Pulmonary artery endothelial cell (primary cell): ENCODE measurements at places on chromosomes 3 and 15.
A peak's percentile ranks its signal among the peaks of the same experiment; 100 is the strongest.

- no peak for DNase-seq
Observed at GRCh38 chr15:24696201-24696600, 20.6 kb downstream of the NPAP1 start.

DNA sequence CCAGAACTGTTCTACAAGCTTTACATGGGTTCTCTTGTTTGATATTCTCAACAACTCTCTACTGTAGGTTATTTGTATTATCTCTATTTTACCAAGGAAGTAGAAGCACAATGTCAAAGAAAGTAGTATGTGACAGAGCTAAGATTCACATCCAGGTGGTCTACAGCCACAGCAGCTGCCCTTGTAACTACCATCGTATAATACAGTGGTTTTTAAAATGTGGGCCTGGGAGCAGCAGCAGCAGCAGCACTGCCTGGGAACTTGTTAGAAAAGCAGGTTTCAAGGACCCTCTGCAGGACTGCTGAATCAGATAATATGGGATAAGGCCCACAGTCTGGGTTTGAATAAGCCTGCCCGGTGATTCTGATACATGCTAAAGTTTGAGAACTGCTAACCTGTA, 357.1 kb upstream of the SATB1 start:
- DNase-seq = no peak

DNA sequence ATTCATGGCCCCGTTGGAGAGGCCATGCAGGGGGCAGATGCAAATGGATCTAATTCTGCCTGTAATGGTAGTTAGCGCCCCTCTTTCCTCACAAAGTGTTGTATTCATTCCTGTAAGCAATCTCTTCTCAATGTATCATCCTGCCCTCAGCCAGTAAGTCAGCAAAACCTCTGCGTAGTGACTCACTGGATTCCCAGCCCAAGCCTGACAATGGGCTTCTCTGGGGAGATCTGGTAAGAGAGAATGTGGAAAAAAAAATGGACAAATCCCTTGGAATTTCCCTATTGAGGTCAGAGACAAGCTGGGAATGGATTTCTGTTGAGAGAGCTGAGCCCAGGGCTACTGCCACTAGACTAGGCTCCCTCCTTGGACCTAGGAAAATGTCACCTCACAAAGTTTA, 25.4 kb downstream of the ADPGK start:
- peak; percentile 64 for DNase-seq

DNA sequence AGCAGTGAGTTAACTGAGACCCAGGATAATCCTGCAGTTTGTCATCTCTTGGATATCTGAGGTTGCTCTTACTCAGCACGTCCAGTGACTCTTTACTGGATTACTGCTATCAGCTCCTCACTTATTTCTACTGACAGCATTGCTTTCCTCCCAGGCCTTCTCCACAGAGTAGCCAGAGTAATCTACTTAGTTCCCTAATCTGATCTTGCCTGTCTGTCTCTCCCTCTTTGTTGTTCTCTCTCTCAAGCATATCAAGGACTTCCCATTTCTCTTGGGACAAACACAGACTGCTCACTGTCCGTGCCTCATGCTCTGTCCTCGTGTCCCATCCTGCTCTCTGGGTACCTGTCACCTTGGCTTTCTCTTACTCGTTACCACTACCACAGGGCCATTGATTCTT, 376.2 kb downstream of the FEZF2 start:
- DNase-seq = no peak

DNA sequence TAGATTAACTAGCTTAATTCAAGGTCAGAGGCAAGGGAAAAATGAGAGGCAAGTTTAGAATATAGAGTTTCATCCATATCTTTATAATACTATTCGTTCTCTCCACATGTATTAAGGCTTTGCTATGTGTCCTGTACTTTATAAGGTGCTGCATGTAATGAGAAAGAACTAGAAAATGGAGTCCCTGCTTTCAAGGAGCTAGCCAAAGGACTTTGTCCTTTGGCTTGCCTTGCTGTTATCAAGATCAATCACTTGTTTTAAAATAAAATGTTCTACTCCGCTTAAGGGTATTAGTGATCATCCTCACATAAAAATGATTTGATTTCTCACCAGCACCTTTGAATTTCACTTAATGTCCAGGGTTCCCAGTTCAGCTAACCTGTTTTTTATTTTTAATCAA, 470.9 kb downstream of the WDR72 start:
- no peak for DNase-seq

GRCh38 chr3:111910806-111911205, 51.7 kb downstream of the PHLDB2 start:
- DNase-seq = no peak

GRCh38 chr3:16670191-16670590, 65.0 kb upstream of the DAZL start:
- no peak for DNase-seq

GRCh38 chr3:50924638-50925037, 249.9 kb downstream of the DOCK3 start:
- DNase-seq = no peak

- no peak for DNase-seq
Observed at GRCh38 chr3:89375451-89375850, 268.0 kb downstream of the EPHA3 start.

- DNase-seq = no peak
Observed at GRCh38 chr3:52225452-52226228, at the start of gene TLR9. TSS of gene TLR9 (minus strand) at chr3:52225645. CDS start at chr3:52225529, 116 bp downstream.

GRCh38 chr15:98221144-98221543, 260.6 kb downstream of the ARRDC4 start:
- DNase-seq = no peak

- DNase-seq = no peak
Observed at GRCh38 chr3:98048586-98048985, 13.5 kb upstream of the GABRR3 start.

- no peak for DNase-seq
Observed at GRCh38 chr15:100694381-100695021, 92.1 kb downstream of the ASB7 start.

DNA sequence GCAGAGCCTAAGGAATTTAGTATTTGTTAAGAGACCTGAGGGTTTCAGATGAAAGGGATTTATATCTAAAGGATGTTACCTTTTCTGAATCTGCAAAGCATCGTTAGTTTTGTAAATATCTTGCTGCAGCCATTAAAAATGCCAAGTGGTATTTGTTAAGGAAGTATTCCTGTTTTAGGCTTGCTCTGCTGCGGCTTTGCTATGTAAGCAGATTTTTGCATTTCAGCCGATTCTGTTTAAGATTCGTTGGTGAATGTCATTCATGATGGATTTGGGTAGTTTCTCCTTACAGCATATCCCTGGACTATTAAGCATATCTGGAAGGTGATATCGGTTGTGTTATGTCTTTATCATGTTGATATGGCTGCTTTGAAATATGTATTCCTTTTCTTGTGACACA, 1.0 kb downstream of the USP8 start:
- no peak for DNase-seq

GRCh38 chr3:123380261-123380660, 68.6 kb downstream of the ADCY5 start:
- DNase-seq = no peak

DNA sequence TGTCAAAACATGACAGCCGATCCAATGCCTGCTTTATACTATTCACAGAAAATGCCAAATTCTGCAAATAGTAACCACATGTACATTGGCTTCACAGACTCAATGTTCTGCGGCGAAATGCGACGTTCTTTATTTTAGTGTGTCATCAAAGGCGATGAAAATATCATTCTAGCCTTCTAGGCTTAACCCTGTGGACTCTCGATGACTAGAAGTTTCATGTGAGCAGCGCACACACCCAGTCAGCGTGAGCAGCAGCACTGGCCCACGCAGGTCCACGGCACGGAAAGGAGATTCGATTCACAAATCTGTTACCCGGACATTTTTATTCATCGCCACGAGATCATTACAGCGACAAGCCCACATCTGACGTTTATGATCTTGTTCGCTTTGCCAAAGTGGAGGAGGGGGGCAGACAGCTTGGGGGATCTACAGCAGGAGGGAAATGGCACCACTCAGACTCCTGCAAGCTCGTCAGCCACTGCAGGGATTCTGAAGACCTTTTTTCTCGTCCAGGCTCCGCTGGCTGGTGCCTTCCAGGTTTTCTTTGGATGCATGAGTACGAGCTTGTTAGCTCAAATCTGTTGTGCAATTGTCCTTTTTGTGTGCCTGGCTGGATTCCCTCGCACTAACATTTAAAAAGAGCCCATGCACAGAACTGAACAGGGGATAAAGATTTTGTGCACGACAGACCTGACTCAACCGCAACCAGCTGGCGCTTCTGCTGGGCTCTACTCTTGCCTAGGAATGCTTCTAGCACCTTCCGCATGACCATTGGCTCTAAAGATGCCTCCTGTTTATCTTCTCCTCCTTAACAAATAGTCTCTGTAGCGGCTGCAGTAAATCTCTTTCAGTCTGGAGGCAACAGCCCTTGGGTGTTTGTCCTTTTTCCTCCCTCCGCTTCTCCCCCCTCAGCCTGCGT, 938.4 kb downstream of the MCTP2 start:
- no peak for DNase-seq

GRCh38 chr3:11247362-11247761, 24.8 kb upstream of the ATG7 start:
- no peak for DNase-seq

GRCh38 chr15:57611938-57612337, 20.2 kb downstream of the MYZAP start:
- no peak for DNase-seq

- DNase-seq = no peak
Observed at GRCh38 chr3:195698647-195699387, 22.0 kb upstream of the MUC20 start.

DNA sequence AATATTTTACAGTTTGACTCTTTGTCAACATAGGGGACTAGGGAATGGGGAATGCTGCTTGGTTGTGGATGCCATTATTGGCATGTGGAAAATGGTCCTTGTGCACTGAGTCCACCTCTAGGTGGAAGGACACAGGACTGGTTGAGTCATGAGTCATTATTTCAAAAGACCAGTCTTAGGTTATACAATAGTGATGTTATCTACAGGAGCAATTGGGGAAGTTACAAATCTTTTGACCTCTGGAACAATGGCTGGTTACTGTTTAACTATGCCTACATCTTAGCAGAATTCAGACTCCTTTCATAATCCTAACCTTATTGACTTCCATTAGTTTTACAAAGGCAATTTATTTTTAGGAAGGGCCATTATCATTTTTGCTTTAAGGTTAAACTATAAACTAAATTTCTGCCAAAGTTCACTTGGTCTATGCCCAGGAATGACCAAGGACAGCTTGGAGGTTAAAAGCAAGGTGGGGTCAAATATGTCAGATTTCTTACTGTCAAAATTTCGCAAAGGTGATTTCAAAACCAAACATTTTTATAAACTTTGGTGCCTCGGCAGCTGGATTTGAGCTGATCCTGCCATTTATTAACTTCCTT, 11.8 kb upstream of the CCR8 start:
- no peak for DNase-seq

- DNase-seq = no peak
Observed at GRCh38 chr3:50179710-50180109, 11.7 kb upstream of the GNAT1 start.

- no peak for DNase-seq
Observed at GRCh38 chr3:145869958-145870357, 291.0 kb downstream of the PLOD2 start.

DNA sequence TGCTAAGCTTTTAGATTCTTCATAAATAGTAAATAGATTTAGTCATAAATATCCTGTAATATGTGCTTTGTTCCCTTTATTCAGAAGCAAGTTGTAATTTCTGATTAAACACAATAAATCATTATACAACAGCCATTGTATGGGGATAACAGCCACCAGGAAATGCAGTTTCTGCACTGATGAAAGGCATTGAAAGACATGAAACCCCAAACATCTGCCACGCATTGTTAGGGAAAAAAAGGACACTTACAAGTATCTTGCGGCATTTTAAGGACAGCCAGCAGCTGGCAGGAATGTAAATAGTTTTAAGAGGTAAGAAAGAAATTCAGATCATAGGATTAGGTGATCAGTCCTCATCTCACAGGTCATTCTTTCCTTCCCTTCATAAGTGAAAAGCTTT, 801.1 kb upstream of the LMCD1 start:
- no peak for DNase-seq

DNA sequence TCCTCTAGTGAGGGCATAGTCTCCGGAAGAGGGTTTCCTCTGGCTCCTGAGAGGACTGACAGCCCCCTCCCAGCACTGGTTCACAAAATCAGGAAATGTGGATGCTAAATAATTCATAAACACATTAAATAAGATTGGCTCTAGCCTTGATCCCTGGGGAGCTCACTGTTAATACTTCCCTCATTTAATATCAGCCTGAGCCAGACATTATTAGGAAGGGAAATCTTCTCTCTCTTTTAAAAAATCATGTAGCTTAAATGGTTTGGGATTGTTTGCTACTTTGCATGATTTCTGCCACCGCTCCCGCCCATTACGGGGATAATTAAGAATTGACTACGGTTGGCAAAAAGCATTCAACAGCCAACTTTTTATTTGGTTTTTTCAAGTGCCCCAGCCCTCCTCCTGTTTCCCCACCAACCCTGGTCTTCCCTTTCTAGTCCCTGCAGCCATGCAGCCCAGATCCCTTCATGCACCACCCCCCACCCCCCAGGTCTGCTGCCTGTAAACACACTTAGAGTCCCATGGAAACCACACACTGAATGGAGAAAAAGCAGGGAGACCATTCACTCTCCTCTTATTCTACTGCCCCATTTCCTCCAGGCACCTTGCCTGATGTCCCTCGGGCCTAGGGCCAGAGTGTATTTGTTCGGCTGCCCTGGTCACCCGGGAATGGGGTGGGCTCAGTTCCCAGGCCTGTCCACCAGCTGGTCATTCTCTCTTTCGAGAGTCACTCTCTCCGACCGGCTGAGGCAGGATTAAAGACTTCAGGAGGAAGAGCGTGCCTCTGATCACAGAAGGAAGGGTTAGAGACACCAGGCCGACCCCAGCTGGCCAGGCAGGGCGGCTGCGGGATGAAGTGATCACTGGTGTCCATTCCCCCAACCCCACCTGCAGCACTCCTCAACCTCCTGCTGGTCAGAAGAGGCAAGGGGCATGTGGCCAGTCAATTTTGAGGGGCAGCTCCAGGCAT, 45.1 kb downstream of the SEMA5B start:
- DNase-seq = no peak

GRCh38 chr3:66107855-66108254, 69.1 kb upstream of the MAGI1 start:
- no peak for DNase-seq

DNA sequence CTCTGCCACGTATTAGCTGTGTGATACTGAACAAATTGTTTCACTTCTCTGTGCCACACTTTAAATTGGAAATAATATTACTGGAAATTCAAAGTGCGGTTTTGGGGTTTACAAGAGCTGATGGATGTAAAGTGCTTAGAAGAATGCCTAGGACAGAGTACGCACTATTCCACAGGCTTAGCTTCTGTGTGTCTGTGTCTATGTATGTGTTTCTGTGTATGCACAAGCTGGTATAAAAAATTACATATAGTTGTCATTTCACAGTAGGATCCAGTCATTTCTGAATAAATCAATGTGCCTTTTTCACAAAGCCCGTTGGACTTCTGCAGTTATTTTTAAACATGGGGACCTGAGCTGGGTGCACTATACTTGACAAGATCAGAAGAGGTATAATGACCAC, 370.4 kb downstream of the TUSC7 start:
- no peak for DNase-seq

DNA sequence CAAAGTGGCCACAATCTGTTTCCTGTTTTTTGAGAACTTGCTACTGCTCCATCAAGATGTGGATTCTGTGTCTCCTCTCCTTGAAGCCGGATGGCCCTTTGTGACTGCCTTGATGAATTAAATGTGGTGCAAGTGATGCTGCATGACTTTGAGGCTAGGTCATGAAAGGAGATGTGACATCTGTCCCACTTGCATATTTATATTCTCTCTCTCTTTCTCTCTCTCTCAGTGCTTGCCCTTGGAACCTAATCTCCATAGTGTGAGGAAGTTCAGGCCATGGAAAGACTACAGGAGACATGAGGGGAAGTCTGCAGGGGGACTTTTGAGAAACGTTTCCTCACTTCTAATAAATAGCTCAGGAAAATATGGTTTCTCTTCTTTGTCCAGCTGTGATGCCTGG, 50.0 kb upstream of the ADPGK start:
- no peak for DNase-seq
